ENCODE measurements at places on chromosomes 12 and 14.

DNA sequence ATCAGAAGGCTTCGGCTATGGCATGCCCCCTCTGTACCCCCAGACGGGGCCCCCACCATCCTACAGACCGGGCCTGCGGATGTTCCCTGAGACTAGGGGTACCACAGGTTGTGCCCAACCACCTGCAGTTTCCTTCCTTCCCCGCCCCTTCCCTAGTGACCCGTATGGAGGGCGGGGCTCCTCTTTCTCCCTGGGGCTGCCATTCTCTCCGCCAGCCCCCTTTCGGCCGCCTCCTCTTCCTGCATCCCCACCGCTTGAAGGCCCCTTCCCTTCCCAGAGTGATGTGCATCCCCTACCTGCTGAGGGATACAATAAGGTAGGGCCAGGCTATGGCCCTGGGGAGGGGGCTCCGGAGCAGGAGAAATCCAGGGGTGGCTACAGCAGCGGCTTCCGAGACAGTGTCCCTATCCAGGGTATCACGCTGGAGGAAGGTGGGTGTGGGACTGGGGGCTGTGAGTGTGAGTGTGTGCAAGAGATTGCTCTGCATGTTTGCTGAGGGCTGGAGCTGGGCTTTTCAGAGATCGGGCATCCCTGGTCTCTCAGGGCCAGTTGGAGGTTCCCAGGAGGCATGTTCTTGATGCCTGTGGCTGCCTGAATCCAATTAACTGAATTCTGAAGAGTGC is 8.6 kb downstream of the NFATC4 start:
- DNase-seq: no peak
- no peaks in the 10 kb centered on the region for H3K36me3 ChIP-seq

DNA sequence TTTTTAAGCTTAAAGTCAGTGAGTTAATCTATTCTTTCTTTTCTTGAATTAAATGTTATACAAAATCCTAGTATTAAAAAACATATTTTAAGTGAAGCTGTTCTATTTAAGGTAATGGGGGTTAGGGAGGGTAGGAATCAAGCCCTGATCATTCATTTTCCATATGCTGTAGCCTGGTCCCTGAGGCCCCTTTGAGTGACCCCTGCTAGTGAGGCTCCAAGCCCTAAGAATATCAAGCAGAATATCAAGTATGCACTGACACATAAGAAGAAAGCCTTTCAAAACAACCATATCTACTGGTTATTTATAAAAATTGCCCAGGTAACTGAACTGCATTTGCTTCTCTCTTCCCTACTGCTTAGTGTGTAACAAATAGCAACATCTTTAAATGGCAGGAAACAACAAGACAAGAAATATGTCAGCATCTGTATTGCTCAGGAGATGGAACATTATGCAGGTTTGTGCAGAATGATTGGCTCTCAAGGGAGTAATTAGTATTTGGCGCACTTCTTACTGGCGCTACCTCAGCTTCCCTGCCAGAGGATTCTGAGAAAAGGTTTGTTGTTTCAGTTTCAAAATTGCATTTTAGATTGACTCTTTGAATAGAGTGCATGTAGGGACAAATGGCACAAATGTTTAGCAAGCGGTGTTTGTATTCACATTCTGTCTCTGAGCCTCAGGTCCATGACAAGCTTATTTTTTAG is 223.0 kb downstream of the DUSP6 start:
- no peak overlapping the region for H3K4me3 ChIP-seq
- no peaks in the 10 kb centered on the region for H3K27me3 ChIP-seq
- H3K36me3 ChIP-seq: no peaks in the 10 kb centered on the region
- no peak for DNase-seq
- no peak overlapping the region for H3K27ac ChIP-seq
- H3K4me1 ChIP-seq: no peaks in the 10 kb centered on the region

DNA sequence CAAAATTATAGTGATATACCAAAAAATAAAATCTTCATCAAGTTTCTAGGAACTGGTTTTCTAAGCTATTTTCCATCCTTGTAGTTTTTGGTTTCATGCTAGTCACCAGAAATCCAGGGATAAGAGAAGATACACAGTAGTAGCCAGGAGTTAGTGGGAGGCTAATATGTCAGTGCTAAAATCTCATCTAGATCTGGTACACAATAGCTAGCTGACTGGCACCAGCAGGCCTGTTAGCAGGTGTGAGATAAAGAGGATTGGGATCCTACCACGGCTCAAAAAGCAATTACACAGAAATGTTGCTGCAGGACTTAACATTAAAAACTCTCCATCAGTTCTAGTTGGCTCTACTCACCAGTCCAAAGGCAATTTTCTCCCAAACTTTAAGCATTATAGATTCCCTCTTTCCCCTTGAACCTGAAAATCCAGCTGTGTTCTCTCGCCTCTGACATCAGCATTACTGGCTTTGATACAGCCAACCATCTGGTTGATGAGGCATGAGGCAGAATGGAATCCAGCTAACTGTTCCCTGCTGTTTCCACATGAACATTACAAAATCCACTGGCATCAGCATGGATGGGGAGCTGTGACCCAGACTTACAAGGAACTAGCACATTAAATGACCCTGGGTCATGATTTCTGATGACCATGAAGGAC is 41.8 kb upstream of the CCDC196 start:
- no peak for DNase-seq
- no peaks in the 10 kb centered on the region for H3K36me3 ChIP-seq
- H3K27ac ChIP-seq: no peak overlapping the region
- no peaks in the 10 kb centered on the region for H3K4me1 ChIP-seq

GRCh38 chr14:70094631-70095030 is 94.1 kb downstream of the SLC8A3 start:
- no peaks in the 10 kb centered on the region for H3K4me1 ChIP-seq
- H3K27me3 ChIP-seq: no peaks in the 10 kb centered on the region
- no peak overlapping the region for H3K4me3 ChIP-seq
- no peak for DNase-seq

- H3K4me3 ChIP-seq: no peak overlapping the region
- no peak for DNase-seq
- H3K4me1 ChIP-seq: no peaks in the 10 kb centered on the region
- H3K36me3 ChIP-seq: no peaks in the 10 kb centered on the region
Measured at GRCh38 chr12:131555866-131556265, 155.0 kb upstream of the SFSWAP start.

DNA sequence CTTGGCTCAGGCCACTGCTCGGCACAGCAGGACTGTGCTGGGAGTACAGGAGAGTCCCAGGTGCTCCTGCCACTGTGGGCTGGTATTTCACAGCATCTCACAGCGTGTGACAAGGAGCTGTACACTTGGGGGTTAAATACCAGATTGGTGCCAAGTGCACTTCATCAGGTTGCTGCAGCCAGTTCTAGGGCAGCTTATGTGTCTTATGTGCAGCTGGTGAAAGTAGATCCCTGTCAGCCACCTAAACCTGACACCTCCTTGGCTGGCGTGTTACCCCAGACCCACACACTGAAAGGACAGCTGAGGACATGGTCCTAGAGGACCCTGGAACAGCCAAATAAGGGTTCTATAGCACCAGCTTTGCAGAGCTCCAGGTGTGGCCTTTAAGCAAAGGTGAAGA is 18.9 kb downstream of the PLEKHH1 start:
- no peaks in the 10 kb centered on the region for H3K27me3 ChIP-seq
- H3K4me3 ChIP-seq: no peak overlapping the region
- no peaks in the 10 kb centered on the region for H3K4me1 ChIP-seq
- H3K36me3 ChIP-seq: no peaks in the 10 kb centered on the region
